ENCODE measurements at places on chromosomes 12 and 14.

DNA sequence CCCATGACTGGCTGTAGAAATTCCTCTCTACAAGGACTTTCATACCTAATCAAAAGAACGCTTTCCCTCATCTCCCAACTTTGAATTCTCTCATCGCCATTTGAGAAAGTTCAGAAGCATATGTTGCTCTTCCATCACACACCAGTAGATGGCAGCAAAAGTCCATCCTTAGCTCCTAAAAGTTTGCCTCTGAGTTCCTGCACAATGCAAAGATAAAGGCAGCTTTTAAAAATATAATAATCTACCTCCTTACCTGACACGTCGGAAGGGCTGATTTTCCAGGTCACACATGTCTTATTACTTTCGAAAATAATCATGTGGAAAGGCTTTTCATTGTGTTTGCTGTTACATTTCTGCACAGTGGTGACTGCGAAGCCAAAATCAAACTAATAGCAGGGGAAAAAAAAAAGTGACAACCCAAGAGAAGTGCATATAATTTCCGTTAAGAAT is 456.7 kb upstream of the SEL1L start:
- peak; percentile 63 for DNase-seq

- no peak for DNase-seq
Measured at GRCh38 chr14:65840786-65841185, 428.3 kb downstream of the FUT8 start.

DNA sequence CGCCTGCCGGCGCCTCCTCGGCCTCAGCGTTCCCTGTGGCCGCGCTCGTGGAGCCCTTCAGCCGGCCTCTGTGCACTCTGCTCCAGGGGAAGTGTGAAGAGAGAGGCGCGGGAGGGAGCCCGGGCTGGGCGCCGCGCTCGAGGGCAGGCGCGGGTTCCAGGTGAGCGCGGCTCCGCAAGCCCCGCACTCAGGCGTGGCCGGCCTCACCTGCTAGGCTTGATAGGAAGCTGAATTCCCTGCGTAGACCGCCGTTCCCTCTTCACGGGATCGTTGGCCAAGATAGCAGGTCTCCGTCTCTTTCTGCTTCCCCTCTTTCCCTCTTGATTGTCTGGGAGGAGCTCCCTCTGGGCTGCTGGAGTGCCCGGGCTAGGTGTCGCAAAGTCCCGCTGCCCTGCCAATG is 89.7 kb downstream of the ASCL4 start:
- DNase-seq = peak; percentile 51

GRCh38 chr14:65035049-65035448 is 48.4 kb downstream of the FNTB start:
- no peak for DNase-seq

- no peak for DNase-seq
Measured at GRCh38 chr12:34119366-34119765, 97.1 kb downstream of the ALG10 start.

- DNase-seq = no peak
Measured at GRCh38 chr14:62301080-62301479, 538.9 kb downstream of the SNAPC1 start.
